ENCODE measurements at places on chromosomes 12 and 14.
A peak's percentile ranks its signal among the peaks of the same experiment; 100 is the strongest.

DNA sequence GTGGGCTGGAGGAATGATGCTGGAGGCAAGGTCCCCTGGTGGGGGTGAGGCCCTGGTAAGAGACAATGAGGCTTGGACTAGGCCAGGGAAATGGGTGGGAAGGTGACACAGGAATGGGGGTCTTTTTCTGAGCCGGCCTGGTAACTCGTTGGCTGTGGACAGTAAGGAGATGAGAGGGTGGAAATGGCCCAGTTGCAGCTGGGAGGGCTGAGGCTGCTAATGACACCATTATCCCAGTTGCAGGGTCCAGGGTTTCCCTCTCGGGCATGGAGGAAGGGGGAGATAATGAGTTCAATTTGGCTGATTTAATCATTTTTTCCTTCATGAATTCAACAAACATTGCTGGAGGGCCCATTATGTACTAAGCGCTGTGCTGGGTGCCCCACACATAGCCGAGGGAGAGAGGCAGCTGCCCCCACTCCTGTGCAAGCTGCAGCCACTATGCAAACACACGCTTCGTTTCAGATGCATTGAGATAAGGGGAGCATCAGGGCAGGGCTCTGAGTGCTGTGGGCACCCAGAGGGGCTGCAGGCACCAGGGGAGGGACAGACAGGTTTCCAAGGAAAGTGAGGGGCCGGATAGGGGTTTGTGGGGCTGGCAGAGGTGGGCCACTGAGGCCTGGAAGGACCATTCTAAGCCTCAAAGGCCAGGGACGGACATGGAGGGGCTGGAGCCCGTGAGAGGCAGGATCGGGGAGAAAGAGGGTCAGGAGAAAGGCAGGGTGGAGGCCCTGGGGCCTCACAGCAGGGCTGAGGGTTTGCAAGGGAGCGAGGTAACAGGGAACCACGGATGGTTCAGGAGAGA, 43.2 kb upstream of the MEG3 start:
- H3K27me3 ChIP-seq, result no peaks in the 10 kb centered on the region
- DNase-seq, result no peak
- no peak overlapping the region for H3K27ac ChIP-seq
- no peaks in the 10 kb centered on the region for H3K4me1 ChIP-seq
- no peak overlapping the region for H3K4me3 ChIP-seq
- H3K36me3 ChIP-seq, result no peaks in the 10 kb centered on the region

GRCh38 chr12:107330831-107331431, 237.6 kb upstream of the CRY1 start:
- DNase-seq, result no peak
- H3K4me1 ChIP-seq, result peaks cover 16% of the 10 kb centered on the region
- H3K27ac ChIP-seq, result no peak overlapping the region
- no peaks in the 10 kb centered on the region for H3K27me3 ChIP-seq
- no peak overlapping the region for H3K4me3 ChIP-seq

DNA sequence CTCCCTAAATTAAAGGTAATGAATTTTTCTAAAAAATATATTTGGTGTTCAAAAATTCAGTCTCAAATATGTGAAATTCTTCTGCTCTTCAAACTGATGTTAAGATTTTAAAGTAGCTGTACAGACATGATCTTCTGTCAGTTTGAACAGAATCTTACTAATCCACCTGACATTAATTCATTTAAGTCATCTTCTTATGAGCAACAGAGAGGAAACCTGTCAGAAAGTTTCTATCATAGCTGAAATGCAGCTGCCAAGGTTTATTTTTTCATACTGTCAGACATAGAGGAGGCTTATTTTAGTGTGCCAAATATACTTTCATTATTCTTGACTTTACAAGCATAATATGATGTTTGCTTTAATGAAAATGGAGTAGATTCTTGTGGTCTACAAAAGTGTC, 686.6 kb upstream of the MIS18BP1 start:
- H3K27me3 ChIP-seq, result no peaks in the 10 kb centered on the region
- no peaks in the 10 kb centered on the region for H3K4me1 ChIP-seq
- H3K27ac ChIP-seq, result no peak overlapping the region
- DNase-seq, result no peak
- no peak overlapping the region for H3K4me3 ChIP-seq

DNA sequence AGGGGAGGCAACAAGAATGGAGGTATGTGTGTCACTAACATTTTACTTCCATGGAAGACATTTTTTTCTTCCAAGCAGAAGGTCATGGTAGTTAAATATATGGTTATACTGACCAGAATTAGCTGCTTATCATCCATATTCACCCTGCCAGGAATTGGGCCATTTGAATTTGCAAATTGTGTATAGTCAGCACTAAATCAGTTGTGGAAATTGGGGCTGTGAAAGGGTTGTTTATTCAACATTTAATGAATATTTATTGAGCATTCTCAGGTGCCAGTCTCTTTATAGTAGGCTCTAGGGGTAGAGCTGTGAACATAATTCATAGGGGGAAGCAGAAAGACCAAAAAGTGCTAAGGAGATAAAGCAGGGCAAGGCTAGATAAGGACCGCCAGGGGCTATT, 38.0 kb downstream of the METAP2 start:
- no peak overlapping the region for H3K4me3 ChIP-seq
- H3K4me1 ChIP-seq, result no peaks in the 10 kb centered on the region
- no peak overlapping the region for H3K27ac ChIP-seq
- no peak for DNase-seq
- peaks cover 19% of the 10 kb centered on the region for H3K36me3 ChIP-seq

GRCh38 chr12:107318556-107318805, 225.1 kb upstream of the CRY1 start:
- peaks cover 18% of the 10 kb centered on the region for H3K27me3 ChIP-seq
- peaks cover 14% of the 10 kb centered on the region for H3K4me1 ChIP-seq
- DNase-seq, result no peak
- H3K4me3 ChIP-seq, result peak overlapping the region; percentile 83

DNA sequence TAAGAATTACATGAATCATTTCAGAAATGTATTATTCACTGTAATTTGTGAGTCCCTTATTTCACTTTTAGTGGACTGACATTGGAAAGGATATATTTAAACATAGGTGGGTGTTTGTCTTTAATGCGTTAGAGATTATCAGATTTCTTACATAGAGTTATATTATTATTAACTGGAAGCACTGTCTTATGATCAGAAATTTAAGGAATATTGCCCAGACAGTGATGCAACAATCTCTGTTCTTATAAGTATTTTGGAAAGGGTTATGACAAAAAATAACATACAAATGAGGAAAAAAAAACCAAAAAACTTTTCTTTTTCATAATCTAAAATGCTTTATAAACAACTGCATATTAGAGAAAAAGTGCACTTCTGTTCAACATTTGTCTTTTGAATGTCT, 836.6 kb downstream of the SLC6A15 start:
- H3K36me3 ChIP-seq, result no peaks in the 10 kb centered on the region
- no peak overlapping the region for H3K4me3 ChIP-seq
- H3K27me3 ChIP-seq, result no peaks in the 10 kb centered on the region
- no peak for DNase-seq
- no peak overlapping the region for H3K27ac ChIP-seq
- no peaks in the 10 kb centered on the region for H3K4me1 ChIP-seq

GRCh38 chr12:43969882-43970281, 134.0 kb downstream of the TMEM117 start:
- no peaks in the 10 kb centered on the region for H3K27me3 ChIP-seq
- H3K4me3 ChIP-seq, result no peak overlapping the region
- no peak for DNase-seq
- H3K27ac ChIP-seq, result no peak overlapping the region
- no peaks in the 10 kb centered on the region for H3K36me3 ChIP-seq
- no peaks in the 10 kb centered on the region for H3K4me1 ChIP-seq

DNA sequence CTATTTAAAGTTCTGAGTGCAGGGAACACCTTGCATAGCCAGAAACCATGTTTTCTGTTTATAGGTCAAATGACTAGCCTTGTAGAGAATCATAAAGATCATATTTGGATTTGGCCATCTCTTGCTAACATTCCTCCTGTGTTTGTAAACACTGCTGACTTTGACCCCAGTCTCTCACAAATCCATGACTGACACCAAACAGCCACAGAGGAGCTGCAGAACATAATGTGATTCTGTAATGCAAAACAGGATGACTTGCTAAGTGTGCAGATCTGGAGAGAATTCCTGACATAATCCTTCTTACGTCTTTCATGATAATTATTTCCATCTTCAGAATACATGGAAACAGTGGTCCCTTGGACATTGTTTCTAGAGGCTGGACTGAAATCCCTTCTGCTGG, 211.8 kb downstream of the BMP4 start:
- no peak for DNase-seq
- H3K4me3 ChIP-seq, result no peak overlapping the region
- no peaks in the 10 kb centered on the region for H3K36me3 ChIP-seq
- H3K4me1 ChIP-seq, result no peaks in the 10 kb centered on the region
- H3K27ac ChIP-seq, result no peak overlapping the region

DNA sequence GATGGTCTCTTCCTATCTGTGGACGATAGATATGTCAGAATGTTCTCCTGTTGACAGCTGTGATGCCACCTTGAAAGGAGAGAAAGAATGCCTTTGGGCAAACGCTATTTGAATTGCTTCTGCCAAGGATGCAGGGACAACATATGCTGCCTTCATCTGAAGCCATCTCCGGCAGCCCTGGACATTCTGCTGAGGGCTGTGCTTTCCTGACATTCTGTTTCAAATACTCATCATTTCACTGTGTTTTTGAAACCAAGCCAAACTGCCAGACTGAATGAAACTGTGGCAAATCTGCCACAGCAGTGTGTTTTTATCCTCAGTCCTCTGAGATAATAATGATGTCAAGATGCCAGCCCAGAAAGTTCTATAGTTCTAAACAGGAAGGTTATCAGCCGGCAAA, 85.8 kb upstream of the BCAT1 start:
- no peak overlapping the region for H3K27ac ChIP-seq
- H3K27me3 ChIP-seq, result no peaks in the 10 kb centered on the region
- DNase-seq, result no peak
- H3K4me3 ChIP-seq, result no peak overlapping the region
- H3K36me3 ChIP-seq, result no peaks in the 10 kb centered on the region
- no peaks in the 10 kb centered on the region for H3K4me1 ChIP-seq

GRCh38 chr14:61472801-61473376, 151.5 kb downstream of the PRKCH start:
- peaks cover 1% of the 10 kb centered on the region for H3K36me3 ChIP-seq
- H3K4me1 ChIP-seq, result peaks cover 87% of the 10 kb centered on the region
- no peak overlapping the region for H3K4me3 ChIP-seq
- peak; percentile 72 for DNase-seq
